MCF 10A (cell line): ENCODE measurements at places on chromosomes 7 and 10.
A peak's percentile ranks its signal among the peaks of the same experiment; 100 is the strongest.

DNA sequence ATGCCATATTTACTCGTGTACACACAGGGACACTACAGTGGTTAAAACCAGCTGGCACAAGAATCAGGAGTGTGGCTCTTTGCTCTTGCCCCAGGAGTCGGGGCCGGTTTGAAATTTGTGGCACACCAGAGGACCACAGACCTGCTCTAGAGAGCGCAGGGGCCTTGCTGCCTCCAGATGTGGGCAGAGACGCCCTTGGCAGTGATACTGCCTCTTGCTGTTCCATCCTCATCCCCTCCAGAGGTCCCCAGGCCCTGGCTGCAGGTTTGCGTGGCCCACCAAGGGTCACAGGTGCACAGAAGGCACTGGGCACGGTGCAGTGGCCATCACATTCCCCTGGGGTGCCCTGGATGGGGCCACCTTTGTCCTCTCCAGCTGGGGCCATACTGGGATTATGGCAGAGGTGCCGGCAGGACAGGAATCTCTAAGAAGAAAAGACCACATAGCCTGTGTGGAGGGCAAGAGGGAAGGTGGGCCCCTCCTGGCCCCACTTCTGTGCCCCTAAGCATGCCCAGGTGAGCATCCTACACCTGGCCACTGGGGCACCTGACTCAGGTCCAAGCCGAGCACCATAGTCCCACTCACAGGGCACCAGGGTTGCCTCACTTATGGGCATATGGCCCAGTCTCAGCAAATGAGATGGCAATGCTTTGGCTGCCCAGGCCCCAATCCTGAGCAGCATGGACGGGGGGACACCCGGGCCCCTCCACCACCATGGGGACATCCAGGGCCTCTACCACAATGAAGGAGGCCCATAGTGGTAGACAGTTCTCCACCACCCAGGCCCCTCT lies 45.6 kb downstream of the FOXL3 start:
- DNase-seq: no peak

DNA sequence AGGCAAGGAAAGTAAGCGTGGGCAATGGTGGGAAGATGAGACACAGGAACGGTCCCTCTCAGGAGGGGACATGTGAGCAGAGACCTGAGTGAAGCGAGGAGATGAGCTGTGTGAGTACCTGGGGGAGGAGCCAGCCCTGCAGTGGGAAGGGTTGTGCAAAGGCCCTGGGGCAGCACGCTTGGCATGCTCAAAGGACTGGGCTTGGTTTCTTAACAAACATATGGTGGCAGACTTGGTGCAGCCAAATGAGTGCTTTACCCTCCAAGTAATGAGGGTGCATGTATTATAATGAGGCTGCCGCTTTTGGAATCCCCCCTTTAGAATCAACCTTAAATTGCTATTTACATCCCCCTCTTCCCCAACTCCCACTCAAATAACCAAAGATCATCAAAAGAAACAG lies 152.7 kb upstream of the FRMD4A start:
- DNase-seq: no peak

GRCh38 chr10:71064413-71065118 lies 147.8 kb upstream of the UNC5B start:
- DNase-seq: no peak

DNA sequence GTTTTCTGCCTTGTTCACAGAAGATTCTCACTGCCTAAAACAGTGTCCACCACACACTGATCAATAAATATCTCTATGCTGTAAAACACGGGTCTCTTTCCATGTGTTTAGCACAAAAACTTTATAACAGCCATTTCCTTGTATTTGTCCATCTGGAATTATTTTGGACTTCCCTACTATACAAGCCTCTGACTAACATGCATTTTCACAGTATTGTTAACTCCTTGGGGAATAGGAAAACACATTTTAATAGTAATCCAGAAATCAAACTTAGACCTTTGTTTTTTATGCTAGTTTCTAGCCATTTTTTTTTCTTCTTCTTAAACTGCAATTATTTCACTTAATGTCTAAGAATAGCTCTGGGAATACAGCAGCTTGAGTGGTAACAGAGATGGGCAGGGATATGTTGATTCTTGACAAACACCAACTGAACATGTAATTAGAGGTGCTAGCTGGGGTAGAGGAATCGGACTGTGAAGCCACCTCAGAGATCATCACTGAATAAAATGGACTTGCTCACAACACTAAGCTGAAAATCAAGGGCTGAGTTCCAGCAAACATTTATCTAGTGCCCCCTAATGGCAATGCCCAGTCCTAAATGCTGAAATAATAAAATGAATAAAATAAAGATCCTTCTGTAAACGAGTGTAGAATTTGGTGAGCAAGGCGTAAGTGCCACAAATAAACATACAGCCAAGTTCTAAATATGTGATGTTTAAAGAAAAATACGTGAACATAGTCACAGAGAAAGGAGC lies 593.1 kb downstream of the SORCS1 start:
- peak; percentile 81 for DNase-seq

GRCh38 chr10:79100771-79101170 lies 32.0 kb downstream of the ZMIZ1 start:
- no peak for DNase-seq

- no peak for DNase-seq
These were observed 98.3 kb downstream of the MKI67 start for GRCh38 chr10:128027822-128028507.

- DNase-seq: no peak
These were observed 217.2 kb downstream of the TWIST1 start for GRCh38 chr7:18900236-18900635.
